Activated T-cell treated with anti-CD3 and anti-CD28 coated beads, Interleukin-2, amount 50 U/mL, for 72 hours (primary cell): ENCODE measurements at places on chromosomes 1 and 21.

GRCh38 chr1:14320986-14321385 lies 277.5 kb upstream of the KAZN start:
- peak overlapping the region; percentile 57 for H3K4me3 ChIP-seq
- no peaks in the 10 kb centered on the region for H3K36me3 ChIP-seq
- peaks cover 15% of the 10 kb centered on the region for H3K27me3 ChIP-seq
- H3K4me1 ChIP-seq = peaks cover 10% of the 10 kb centered on the region
- H3K27ac ChIP-seq = peak overlapping the region; percentile 2

DNA sequence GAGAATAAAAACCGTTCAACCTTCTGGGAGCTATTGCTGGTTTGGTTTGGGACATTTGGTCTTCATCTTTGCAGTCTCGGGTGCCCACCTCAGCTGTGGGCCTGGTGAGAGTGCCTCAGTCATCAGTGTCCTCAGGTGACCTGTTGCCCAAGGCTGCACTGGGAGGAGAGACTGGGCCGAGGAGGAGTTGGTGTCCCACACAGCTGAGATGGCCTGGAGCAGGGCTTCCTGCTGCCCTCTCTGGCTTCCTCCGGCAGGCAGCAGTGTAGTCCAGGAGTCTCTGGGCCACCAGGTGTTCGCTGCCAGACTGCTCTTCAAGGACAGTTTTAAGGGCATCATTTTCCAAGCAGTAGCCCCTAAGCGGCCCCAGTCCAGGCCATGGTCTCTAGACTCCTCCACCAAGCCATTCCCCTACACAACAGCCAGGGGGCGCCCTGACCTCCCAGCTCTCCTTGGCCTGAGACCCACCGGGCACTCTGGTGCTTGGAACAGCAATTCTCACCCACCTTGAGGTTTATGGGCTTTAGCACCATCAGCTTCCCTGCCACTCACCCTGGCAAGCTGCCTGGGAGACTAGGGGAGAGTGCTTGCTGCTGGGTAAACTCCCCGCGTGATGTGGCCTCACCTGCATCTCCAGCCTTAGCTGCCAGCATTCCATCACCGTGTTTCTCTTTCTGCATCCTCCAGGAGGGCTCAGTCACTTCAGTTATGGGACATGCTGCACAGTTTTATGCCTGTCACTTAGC lies 9.1 kb upstream of the SYTL1 start:
- peaks cover 18% of the 10 kb centered on the region for H3K36me3 ChIP-seq
- peaks cover 25% of the 10 kb centered on the region for H3K4me1 ChIP-seq
- peak overlapping the region; percentile 19 for H3K27ac ChIP-seq
- peak; percentile 63 for DNase-seq
- no peak overlapping the region for H3K4me3 ChIP-seq

DNA sequence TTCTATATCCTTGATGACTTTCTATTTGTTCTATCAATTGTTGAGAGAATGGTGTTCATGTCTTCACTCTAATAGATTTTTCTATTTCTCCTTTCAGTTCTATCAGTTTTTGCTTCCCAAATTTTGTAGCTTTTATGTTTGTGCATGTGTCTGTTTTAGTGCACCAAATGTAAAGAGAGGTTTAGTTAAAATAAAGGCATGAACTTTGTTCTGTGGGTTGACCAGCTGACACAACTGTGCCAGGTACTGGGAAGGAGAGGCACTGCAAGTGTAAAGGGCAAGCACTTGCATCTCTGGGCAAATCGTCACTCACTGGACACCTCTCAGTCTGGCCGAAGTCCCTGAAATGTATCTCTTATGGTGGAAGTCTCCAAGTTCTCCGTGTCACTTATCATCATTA lies 38.6 kb upstream of the ABCD3 start:
- no peak for DNase-seq
- no peaks in the 10 kb centered on the region for H3K36me3 ChIP-seq
- H3K27me3 ChIP-seq = no peaks in the 10 kb centered on the region

- no peak overlapping the region for H3K4me3 ChIP-seq
- DNase-seq = peak; percentile 4
- H3K27ac ChIP-seq = no peak overlapping the region
These were observed 7.0 kb upstream of the SMCP start for GRCh38 chr1:152870831-152871730.

DNA sequence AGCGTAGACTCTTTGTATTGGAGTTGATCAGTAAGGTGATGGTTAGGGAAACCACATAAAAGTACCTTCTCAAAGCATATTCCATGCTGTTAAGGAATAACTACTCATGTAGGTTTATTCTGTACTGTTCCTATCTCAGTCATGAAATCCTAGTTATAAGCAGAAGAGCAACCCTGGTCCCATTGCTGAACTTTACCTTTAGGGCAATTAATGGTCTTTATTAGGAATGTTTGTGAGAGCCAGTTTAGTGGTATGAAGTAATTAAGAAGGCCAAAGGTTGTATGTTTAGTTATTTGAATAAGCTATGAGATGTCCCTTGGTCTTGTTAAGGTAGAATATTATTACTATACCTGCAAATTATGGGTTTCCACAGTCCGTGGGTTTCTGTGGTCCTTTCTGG lies 44.0 kb downstream of the ACP6 start:
- no peak overlapping the region for H3K27ac ChIP-seq
- peaks cover 31% of the 10 kb centered on the region for H3K4me1 ChIP-seq
- no peaks in the 10 kb centered on the region for H3K27me3 ChIP-seq
- peaks cover 3% of the 10 kb centered on the region for H3K36me3 ChIP-seq
